Umbilical cord (tissue), 2 donors: ENCODE measurements at places on chromosomes 4 and X. TPM values are rescaled to one million over a fixed set of nuclear protein-coding genes. Genes with fewer than 3 reads are reported as not detected.

Gene DRP2
- 1.4 TPM for total RNA-seq

Gene SYP
- 0.24 TPM for total RNA-seq

Gene UTP3
- 14.4 TPM for total RNA-seq

Gene L1CAM
- total RNA-seq = 18.8 TPM

Gene NAP1L2
- total RNA-seq = 0.48 TPM

Gene SLIT2
- 19.5 TPM for total RNA-seq

Gene MAGEE2
- total RNA-seq = 0.48 TPM

Gene ARX
- not detected for total RNA-seq

Gene RPA4
- 3.4 TPM for total RNA-seq

Gene RBMXL3
- total RNA-seq = 1.4 TPM

Gene PAPSS1
- 54.9 TPM for total RNA-seq

Gene TLR3
- total RNA-seq = 5.1 TPM

Gene GYG2
- total RNA-seq = 9.6 TPM

Gene MAGEA12
- not detected for total RNA-seq

Gene TIGD4
- 3.9 TPM for total RNA-seq

Gene UCP1
- 1.2 TPM for total RNA-seq

Gene MAGED4B
- 20.5 TPM for total RNA-seq

Gene SATL1
- 4.3 TPM for total RNA-seq

Gene PPP1R3F
- 3.9 TPM for total RNA-seq

Gene F9
- 2.2 TPM for total RNA-seq

Gene TSPAN6
- total RNA-seq = 38.3 TPM

Gene PRRG3
- total RNA-seq = 0.24 TPM

Gene MBNL3
- 22.9 TPM for total RNA-seq

Gene HTN1
- 4.1 TPM for total RNA-seq

Gene DUSP21
- total RNA-seq = 0.72 TPM

Gene EBP
- 13.7 TPM for total RNA-seq

Gene MAGEB5
- total RNA-seq = not detected

Gene PCYT1B
- total RNA-seq = 5.1 TPM

Gene GPR143
- total RNA-seq = 4.1 TPM

Gene IL21
- total RNA-seq = 3.6 TPM
